Cardiac ventricle fibroblast (primary cell): ENCODE measurements at places on chromosomes 5 and 9. TPM values are rescaled to one million over a fixed set of nuclear protein-coding genes. Genes with fewer than 3 reads are reported as not detected.

PCDHGA4 gene
- 5.8 and 6.8 TPM in 2 replicates for total RNA-seq

GALT gene
- total RNA-seq: 30.3 and 34.3 TPM in 2 replicates

RNF180 gene
- 1.9 and 3.0 TPM in 2 replicates for total RNA-seq

IL13 gene
- total RNA-seq: not detected in 2 replicates

RNF20 gene
- 14.7 and 16.6 TPM in 2 replicates for total RNA-seq

TAF1L gene
- not detected in 2 replicates for total RNA-seq

RNF183 gene
- not detected in 2 replicates for total RNA-seq

PCDHGA3 gene
- 5.1 and 8.1 TPM in 2 replicates for total RNA-seq

ZNF366 gene
- total RNA-seq: 0.44 and 0.88 TPM in 2 replicates

CRB2 gene
- total RNA-seq: not detected in 2 replicates

FAM221B gene
- total RNA-seq: not detected in 2 replicates

CCIN gene
- total RNA-seq: 0.44 and 0.56 TPM in 2 replicates

PRDM9 gene
- total RNA-seq: not detected in 2 replicates

TSLP gene
- 0.24 and 0.94 TPM in 2 replicates for total RNA-seq

ENTREP1 gene
- total RNA-seq: 0.12 and 0.29 TPM in 2 replicates

ACOT12 gene
- total RNA-seq: not detected in 2 replicates

MLANA gene
- total RNA-seq: not detected in 2 replicates

ANKRD31 gene
- under 0.01 and 0.05 TPM in 2 replicates for total RNA-seq

CTXN3 gene
- not detected in 2 replicates for total RNA-seq

BASP1 gene
- total RNA-seq: 83.3 and 84.3 TPM in 2 replicates

DNAH5 gene
- total RNA-seq: 0.05 and 0.12 TPM in 2 replicates

TAS2R1 gene
- total RNA-seq: not detected in 2 replicates

TTC23L gene
- 0.19 TPM in 1 of 2 replicates, not detected in the other for total RNA-seq

GDF9 gene
- 0.20 TPM in 1 of 2 replicates, not detected in the other for total RNA-seq

TRIM32 gene
- total RNA-seq: 16.6 and 21.1 TPM in 2 replicates

ST8SIA4 gene
- total RNA-seq: 0.68 and 4.1 TPM in 2 replicates

IFNA2 gene
- not detected in 2 replicates for total RNA-seq

PCDHGA11 gene
- total RNA-seq: 15.6 and 18.8 TPM in 2 replicates

HMMR gene
- 2.3 and 2.9 TPM in 2 replicates for total RNA-seq

EGFLAM gene
- 1.6 and 4.8 TPM in 2 replicates for total RNA-seq

INSL6 gene
- not detected in 2 replicates for total RNA-seq

MAML1 gene
- 17.1 and 23.9 TPM in 2 replicates for total RNA-seq

FGF10 gene
- total RNA-seq: 0.20 and 0.25 TPM in 2 replicates

THBS4 gene
- 0.87 TPM in 1 of 2 replicates, not detected in the other for total RNA-seq

SLC6A7 gene
- not detected in 2 replicates for total RNA-seq

SLC34A1 gene
- not detected in 2 replicates for total RNA-seq

COX7C gene
- total RNA-seq: 444 and 478 TPM in 2 replicates

SLC28A3 gene
- total RNA-seq: not detected in 2 replicates

SREK1IP1 gene
- 6.2 and 7.6 TPM in 2 replicates for total RNA-seq

MGAT1 gene
- 134 and 151 TPM in 2 replicates for total RNA-seq

SLC6A3 gene
- total RNA-seq: 0.05 TPM in 1 of 2 replicates, not detected in the other

SEPTIN8 gene
- total RNA-seq: 24.6 and 34.2 TPM in 2 replicates

CARD9 gene
- total RNA-seq: 0.31 and 0.88 TPM in 2 replicates
